ENCODE measurements at places on chromosomes 7 and 10. TPM values are rescaled to one million over a fixed set of nuclear protein-coding genes. Genes with fewer than 3 reads are reported as not detected.

PLXNA4 gene
- 36.0 TPM for total RNA-seq

CHN2 gene
- total RNA-seq: not detected

OPN1SW gene
- total RNA-seq: not detected

UCMA gene
- not detected for total RNA-seq

PRRT4 gene
- not detected for total RNA-seq

SLC26A4 gene
- total RNA-seq: 1.7 TPM

TMEM229A gene
- not detected for total RNA-seq

NUDT13 gene
- 1.6 TPM for total RNA-seq

HOXA3 gene
- total RNA-seq: 1.1 TPM

CNNM1 gene
- 0.14 TPM for total RNA-seq

PDLIM1 gene
- 110 TPM for total RNA-seq

ASB10 gene
- total RNA-seq: not detected

XRCC2 gene
- 17.3 TPM for total RNA-seq

CPA2 gene
- total RNA-seq: not detected

NUTM2A gene
- 0.14 TPM for total RNA-seq

AGBL3 gene
- 2.9 TPM for total RNA-seq
